Esophagus squamous epithelium (tissue), 5 donors: ENCODE measurements at places on chromosomes 5 and 9. TPM values are rescaled to one million over a fixed set of nuclear protein-coding genes. Genes with fewer than 3 reads are reported as not detected.

GSN gene
- total RNA-seq: 842 TPM

GARIN3 gene
- total RNA-seq: not detected

CNTNAP3B gene
- 62.0 TPM for total RNA-seq

RGS7BP gene
- 1.7 TPM for total RNA-seq

RANBP17 gene
- 9.3 TPM for total RNA-seq

PCDHGB3 gene
- total RNA-seq: 2.7 TPM

IFNE gene
- 3.4 TPM for total RNA-seq

DNA sequence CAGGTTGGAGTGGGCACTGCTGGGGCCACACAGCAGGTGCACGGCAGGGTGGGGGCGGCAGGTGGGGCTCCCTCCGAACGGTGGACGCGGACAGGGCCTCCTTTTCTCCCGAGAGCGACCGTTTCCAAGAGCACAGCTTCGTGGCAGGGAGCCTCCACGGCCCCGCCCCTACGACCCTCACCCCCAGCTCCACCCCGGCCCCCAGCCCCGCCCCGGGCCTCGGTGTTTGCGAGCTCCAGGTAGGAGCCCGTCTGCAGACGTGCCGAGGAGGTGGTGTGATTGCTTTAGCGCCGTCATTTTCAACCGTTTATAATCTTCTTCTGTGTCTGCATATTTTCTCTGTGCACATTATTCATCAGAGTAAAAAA lies 8.8 kb downstream of the GRIN1 start:
- no peak for DNase-seq

GRCh38 chr5:125085797-125086505 lies 339.5 kb upstream of the ZNF608 start:
- no peak for DNase-seq

DNA sequence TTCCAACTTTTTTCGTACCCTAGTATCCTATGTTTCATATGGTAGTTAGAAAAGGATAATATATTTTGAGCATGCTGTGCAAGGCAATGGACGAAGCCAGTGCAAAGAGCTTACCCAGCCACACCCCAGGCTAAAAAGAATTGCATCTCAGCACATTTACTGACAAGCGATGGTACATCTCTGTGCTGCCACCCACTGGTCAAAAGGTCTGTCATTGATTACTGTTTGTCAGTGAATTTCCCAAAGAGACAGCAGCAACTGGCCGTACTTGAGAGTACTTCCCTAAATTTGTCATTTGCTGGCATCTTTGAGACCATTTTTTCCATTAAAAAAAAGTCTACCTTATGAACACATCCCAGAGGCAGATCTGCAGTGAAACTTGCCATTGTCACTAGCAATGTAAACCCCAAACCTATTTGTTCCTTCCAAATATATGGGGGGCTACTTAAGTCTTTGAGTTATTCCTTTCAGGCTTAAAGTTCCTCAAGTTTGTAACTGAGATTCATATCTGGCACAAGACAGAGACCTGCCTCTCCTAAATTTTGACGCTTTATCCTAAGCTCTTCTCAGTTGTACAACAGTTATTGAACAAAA lies 184.3 kb downstream of the CTNND2 start:
- no peak for DNase-seq

DNA sequence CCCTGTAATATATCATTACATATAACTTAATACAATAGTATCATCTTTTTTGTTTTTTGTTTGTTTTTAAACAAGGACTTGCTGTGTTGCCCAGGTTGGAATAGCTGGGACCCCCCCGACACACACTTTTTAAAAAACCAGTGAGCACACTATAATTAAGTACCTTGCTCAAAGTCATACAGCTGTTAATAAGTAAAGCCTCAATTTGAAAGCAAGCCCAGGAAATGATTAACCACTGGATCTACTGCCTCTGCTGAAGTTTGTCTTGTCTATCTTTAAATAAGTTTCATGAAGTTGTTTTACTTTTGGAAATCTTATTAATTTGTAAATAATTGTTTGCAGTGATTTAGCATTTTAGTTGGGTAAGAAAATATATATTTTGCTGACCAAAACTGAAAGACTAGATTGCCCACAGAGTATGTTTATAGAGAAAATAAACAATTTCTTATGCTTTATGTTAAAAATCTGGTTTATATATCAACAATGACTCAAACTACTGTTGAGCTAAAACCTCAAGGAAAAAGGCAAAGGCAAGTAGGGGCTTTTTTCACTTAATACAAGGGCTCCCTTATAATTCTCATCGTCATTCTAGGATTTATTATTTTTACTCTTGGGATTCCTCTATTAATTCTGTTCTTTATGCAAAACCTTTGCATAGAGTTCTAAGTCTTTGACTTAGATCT lies 5.8 kb upstream of the CARNMT1 start:
- DNase-seq: no peak

DNA sequence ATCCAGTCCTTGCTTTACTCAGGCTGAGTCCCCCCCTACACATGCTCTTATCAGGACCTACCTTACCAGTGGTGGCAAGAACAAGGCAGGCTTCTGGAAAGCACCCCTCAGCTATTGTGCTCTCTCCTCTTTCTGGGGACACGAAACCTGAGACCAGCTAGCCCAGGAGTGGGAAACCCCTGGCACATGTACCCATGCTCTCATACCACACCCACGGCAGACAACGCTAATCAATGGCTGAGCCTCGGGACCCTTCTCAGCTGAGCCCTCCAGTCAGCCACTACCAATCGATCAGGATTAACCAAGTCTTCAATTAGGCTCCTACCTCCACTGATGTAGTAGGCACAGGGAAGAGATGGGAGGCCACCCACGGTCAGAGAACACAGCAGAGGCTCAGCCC lies 65.1 kb downstream of the VAV2 start:
- DNase-seq: no peak

GRCh38 chr9:87245271-87245670 lies 252.4 kb upstream of the DAPK1 start:
- no peak for DNase-seq

GRCh38 chr5:392431-392988 lies 50.5 kb upstream of the EXOC3 start:
- DNase-seq: no peak

DNA sequence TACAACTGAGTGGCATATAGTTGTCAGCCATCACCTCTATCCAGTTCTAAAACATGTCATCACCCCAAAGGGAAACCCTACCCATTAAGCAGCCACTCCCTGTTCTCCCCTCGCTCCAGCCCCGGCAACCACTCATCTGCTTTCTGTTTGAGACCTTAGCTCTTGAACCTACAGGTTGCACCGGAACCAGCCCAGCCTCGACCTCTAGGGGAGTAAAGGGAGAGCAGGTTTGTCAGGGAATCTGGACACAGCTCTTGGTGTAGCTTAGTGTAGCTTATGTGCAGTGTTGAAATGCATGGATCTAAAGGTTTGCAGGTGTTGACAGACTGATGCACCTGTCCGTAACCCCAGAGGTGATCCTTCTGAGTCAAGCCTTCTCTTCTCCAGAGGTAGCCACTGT lies 30.0 kb downstream of the NEURL1B start:
- no peak for DNase-seq

DNA sequence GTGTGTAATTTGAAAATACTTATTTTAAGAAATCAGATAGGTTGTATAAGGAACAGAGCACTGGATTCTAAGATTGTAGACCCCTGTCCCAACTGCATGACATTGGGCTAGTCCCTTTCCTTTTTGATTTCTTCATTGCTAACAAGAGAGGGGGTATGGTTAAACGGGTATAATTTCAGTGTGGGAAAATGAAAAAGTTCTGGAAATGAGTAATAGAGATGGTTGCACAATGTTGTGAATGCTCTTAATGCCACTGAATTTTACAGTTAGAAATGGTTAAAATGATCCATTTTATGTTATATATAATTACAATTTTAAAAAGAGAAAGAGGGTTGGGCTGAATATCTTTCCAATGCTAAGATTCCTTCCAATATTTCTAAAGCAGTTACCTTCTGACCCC lies 103.3 kb upstream of the LHFPL2 start:
- DNase-seq: no peak

DNA sequence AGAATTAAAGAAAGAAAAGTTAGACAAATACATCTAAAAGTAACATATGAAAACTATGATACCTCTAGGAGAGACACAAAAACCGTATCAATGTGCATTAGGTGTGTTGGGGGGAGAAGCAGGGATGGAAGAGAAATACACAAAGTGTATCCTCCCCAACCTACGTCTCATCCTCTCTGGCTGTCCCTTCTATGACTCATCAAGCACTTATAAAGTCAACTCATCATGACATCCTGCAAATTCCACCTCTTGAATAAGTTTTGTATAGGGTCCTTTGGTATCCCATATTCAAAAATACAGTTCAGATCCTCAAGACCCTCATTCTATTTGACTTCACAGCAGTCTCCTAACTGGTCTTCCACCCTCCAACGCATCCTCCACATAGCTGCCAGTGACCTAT lies 917.6 kb upstream of the DMAC1 start:
- DNase-seq: no peak

GRCh38 chr9:19358701-19359100 lies 21.3 kb downstream of the RPS6 start:
- no peak for DNase-seq

- no peak for DNase-seq
Observed at GRCh38 chr9:125844611-125845010, 97.4 kb downstream of the PBX3 start.

DNA sequence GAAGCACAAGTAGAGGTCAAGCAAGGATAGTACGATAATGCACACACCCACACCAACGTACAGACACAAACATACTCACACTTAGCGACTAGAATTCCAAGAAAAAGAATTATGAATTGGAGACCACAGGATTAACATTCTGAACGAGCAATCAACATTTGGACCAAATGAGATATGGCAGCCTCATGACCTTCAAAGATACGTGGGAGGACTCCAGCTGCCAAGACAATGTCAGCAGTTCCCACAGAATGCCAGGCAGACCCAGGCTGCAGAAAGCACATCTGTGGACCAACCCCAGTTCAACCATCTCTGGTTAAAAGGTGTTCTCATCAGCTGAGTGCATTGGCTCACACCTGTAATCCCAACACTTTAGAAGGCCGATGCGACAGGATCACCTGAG lies 187.6 kb upstream of the GRAMD2B start:
- no peak for DNase-seq

DNA sequence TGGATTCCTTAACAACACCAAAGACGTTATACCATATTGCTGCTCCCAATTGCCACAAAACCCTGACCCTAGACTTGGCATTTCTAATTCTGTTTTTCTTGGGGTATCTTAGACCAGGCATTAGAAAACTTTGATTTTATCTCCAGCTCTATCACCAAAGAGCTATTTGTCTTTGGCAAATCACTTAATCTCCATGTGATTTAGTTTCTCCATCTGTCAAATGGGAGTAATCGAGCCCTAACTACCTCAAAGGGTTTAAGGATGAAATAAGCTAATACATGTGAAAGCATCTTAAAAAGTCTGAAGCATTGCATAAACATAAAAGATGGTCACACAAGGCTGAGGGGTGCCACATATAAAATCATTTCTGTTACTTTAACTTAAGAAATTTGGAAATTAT lies 60.6 kb downstream of the FYB1 start:
- DNase-seq: no peak
